ENCODE measurements at places on chromosomes 2 and 18.

- DNase-seq = no peak
Observed at GRCh38 chr2:20470211-20470610, 23.3 kb downstream of the RHOB start.

GRCh38 chr2:12543978-12544558 is 172.7 kb upstream of the TRIB2 start:
- DNase-seq = no peak

- no peak for DNase-seq
Observed at GRCh38 chr2:72149556-72150156, 2.0 kb upstream of the CYP26B1 start.

DNA sequence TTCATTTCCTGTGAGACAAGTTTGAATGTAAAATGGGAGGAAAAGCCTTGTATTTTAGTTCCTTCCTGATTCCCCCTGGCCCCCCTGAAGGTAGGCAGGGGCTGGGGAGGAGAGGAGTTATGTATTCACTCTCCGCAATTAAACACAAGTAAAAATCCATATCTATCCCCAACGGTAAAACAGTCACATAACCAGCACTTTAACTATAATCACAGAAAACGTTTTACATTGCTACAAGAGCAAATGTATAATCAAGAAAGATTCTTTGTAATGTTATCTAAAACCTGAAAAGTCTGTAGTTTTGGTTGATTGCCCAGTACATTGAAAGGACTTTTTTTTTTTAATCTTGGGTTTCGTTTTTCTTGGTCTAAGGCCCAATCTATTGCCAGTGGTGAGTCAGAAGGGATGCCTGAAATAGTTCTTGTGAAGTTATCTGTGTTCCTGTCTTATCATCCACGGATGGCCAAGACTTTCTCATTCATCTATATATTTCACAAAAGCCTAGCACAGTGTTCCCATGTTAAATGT is 34.5 kb upstream of the CCNYL1 start:
- DNase-seq = no peak

GRCh38 chr2:54457323-54458023 is 1.3 kb downstream of the SPTBN1 start:
- no peak for DNase-seq

GRCh38 chr2:226995625-226996041 is 159.8 kb downstream of the RHBDD1 start:
- DNase-seq = no peak

DNA sequence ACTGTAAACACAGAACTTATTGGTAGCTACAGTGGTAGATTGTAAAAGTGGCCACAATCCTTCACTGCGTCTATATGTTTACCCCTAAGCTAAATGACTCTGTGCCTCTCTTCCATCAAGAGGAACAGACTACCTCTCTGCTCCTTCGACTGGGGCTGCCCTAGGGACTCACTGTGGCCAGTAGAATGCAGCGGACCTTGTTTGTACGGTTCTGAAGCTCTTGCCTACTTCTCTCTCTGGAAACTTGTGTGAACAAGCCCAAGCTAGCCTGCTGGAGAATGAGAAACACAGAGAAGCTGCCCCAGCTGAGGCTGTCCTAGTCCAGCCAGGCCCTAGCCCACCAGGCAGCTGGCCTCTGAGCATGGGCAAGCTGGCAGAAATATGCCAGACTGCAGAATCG is 140.8 kb upstream of the SLC1A4 start:
- DNase-seq = no peak

GRCh38 chr18:61546590-61546989 is 213.4 kb downstream of the CDH20 start:
- no peak for DNase-seq

DNA sequence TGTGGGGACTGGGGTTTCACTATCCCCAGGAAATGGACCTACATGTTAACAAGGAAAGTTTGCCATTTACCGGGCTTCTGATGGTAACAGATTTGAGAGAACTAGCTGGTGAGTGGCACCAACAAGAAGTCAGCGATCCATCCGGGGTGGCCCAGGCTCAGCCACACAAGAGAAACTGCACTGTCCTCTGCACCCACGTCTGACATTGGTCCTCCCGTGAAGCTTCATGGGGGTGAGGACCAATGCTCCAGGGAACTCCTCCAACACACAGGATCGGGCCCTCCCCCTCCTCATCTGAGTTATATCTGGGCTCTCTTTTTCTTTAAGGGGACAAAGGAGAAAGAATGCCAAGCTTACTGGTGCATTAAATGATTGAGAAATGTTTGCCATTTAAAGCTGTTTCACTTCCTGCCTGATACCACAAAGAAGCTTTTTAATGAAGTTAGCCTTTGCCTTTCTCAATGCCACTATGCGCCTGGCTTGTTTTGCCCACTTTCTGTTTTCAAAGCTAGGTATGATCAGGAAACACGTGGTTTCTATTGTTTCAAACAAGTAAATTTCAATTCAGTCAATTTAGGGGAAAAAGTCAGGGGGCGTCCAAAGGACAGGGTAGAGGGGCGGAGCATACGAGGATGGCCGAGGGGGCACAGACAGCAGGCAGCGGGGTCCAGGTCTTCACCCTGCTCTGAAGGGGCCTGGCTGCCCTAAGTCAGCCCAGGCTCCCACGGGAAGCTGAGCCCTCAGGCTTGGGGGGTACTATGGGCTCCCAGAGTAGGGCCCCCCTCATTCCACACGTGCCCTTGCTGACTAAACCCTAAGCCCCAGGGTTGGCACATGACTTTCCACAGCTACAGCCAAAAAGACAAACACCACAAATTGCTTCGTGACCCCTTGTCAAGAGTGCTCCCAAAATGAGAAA is 204.0 kb upstream of the ID2 start:
- no peak for DNase-seq

GRCh38 chr2:36807223-36807886 is 110.8 kb downstream of the VIT start:
- no peak for DNase-seq

- no peak for DNase-seq
Observed at GRCh38 chr18:21479721-21480120, 120.8 kb downstream of the ESCO1 start.

GRCh38 chr2:233245406-233245805 is 6.1 kb upstream of the ATG16L1 start:
- DNase-seq = no peak

GRCh38 chr2:132814651-132815050 is 144.6 kb upstream of the LYPD1 start:
- no peak for DNase-seq

GRCh38 chr18:32289483-32290075 is 99.7 kb downstream of the MEP1B start:
- peak; percentile 13 for DNase-seq

Data from thymus (tissue), 14 donors.